ENCODE measurements at places on chromosomes 6 and 20.

GRCh38 chr6:143901885-143902750 is 37.8 kb downstream of the ZC2HC1B start:
- DNase-seq = no peak

GRCh38 chr6:158832026-158832425 is 12.9 kb upstream of the EZR start:
- DNase-seq = no peak

- no peak for DNase-seq
These were observed 632.2 kb downstream of the COL12A1 start for GRCh38 chr6:74573613-74574012.

DNA sequence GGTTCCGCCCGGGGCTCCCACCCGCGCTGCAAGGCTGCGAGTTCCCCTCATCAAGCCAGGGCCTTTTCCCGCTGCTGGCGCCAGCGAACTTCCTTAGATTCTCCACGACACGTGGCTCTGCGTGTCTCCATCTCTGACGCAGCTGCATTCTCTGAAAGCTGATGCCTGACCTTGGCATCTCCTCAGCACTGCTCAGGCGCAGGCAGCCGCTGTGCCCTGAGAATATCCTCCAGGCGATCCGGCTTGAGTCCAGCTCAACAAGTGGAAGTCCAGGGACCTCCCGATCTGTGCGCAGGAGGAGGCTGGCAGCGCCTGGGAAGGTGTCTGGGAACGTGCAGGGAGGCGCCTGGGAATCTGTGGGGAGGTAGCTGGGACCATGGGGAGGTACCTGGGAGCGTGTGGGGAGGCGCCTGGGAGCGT is 171.2 kb upstream of the THBS2 start:
- no peak for DNase-seq

GRCh38 chr6:111478749-111479148 is 4.3 kb downstream of the REV3L start:
- DNase-seq = peak; percentile 54

DNA sequence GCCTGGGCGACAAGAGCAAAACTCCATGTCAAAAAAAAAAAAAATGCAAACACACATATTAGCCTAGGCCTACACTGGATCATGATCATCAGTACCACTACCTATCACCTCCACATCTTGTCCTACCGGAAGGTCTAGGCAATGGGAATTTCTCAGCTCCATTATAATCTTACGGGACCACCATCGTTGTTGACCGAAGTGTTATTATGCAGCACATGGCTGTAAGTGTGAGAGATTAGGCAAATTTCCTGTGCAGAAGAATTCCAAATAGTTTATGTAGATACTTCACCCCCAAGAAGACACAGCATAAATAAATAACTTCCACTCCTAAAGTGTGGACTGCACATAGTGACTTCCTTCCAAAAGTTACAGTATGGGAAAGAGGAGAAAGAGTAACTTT is 16.8 kb upstream of the KIAA1755 start:
- DNase-seq = no peak

GRCh38 chr6:37648465-37649330 is 49.0 kb downstream of the MDGA1 start:
- no peak for DNase-seq

DNA sequence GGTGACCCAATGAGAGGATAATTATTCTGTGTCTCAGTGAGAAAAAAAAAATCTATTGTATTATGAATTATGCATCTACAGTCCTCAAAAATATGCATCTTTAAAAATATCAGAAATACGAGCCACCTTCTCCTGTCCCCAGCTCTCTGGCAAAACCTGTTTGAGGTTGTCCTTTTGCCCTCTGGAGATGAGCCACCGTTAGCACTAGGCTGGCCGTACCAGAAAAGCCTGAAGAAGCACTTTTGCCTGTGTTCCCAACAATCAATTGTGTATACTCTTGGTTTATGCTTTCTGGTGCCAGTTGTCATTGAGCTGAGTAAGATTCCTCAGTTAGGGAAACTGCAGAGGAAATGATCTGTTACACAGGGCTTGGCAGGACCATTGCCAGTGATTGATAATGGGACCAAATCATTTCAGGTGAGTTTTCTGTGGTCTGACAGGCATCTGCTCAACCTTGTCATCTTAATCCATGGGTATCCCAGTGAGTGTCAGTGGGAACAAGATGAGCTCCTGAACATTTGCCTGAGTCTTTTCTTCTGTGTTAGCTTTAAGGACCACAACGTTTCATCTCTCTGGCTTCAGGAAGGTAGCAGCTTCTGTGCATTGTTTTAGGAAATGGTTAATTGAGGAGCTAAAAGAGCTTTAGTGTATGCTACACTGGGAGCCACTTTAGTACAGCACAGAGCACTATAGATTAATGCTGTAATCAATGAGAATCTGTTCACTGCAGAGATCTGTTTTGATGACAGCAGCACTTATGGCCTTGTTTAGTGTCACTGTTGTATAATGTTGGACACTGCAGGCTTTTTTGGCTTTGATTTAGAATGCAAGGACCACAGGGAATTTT is 330.1 kb downstream of the RIMS1 start:
- no peak for DNase-seq

Measured in NCI-H1930 (cell line).